ENCODE measurements at places on chromosomes 6 and 20. TPM values are rescaled to one million over a fixed set of nuclear protein-coding genes. Genes with fewer than 3 reads are reported as not detected.

RPS6KA2 gene
- total RNA-seq, result 4.1 TPM

- DNase-seq, result no peak
Measured at GRCh38 chr20:44057698-44058675, 129.0 kb downstream of the JPH2 start.

DNA sequence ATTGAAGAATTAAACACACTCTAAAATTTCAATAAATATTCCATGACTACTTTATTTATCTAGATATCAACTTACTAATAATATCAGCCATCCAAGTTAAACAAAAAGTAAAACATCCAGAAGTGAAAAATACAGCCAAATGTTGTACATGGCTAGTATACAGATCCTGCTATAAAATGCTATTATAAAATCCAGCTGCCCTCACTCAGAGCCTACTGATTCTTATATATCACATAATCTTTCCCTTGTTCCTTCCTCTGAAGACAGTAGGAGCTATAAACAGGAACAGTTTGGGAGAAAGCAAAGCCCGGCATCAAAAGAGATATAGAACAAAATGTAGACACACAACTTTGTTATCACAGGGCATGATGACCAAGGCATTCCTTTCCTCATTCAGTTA, 212.9 kb downstream of the PLCB4 start:
- DNase-seq, result no peak

DNA sequence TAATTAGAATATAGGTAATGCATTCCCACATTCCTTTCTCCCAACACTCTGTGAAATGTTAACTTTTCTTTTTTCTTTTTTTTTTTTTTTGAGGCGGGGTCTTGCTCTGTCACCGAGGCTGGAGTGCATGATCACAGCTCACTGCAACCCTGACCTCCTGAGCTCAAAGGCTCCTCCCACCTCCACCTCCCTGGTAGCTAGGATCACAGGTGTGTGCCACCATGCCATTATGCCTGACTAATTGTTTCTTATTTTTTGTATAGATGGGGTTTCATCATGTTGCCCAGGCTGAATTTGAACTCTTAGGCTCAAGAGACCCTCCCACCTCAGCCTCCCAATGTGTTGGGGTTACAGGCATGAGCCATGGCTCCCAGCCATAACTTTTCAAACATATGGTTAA, 135.7 kb upstream of the SHLD1 start:
- DNase-seq, result no peak

GRCh38 chr6:98560841-98561240, 273.5 kb upstream of the POU3F2 start:
- no peak for DNase-seq

RTF2 gene
- total RNA-seq, result 89.2 TPM

DNA sequence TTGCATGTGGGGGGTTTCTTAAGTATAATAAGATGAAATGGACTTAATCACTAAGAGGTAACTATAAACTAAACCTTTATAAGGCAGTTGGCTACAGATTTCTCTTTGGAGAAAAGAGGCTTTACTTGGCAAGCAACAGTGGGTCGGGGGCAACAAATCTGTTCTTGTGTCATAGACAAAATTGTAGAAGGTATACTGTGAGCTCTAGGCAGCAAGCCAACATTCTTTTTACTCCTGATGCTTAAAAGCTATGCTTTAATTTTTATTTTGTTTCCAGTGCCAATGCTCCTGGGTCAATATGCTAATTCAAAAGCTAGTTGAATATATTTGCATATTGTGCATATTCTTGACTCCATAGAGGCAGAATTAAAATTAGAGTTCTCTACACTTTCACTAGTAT, 495.4 kb downstream of the BTBD3 start:
- DNase-seq, result no peak

RIMS4 gene
- 4.0 TPM for total RNA-seq

- no peak for DNase-seq
Measured at GRCh38 chr20:13170771-13171170, 50.3 kb upstream of the ISM1 start.

DNA sequence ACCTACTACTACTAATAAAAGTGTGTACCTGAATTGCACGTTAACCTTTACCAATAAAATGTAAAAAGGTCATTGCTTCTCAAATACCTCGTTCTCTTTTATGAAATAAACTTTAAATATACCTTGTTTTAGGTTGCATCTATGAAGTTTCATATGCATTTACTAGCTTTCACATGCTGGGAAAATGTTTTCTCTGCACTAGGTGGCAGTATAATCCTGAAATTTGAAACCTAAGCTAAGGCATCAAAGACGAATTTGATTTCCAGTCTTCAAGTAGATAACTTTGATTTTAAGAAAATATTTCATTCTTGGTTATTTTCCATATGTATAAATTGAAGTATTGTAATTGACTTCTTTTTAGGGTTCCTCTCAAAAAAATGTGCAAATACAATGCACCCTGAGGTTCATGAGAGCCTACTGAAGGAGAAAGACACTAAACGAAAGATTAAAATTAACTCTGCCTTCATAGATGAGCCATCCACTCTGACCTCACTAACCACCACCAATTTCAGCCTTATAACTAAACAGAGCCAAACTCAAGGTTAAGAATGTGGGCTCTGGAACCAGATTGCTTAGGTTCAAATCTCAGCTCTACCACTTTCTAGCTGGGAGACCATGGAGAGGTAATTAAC, 7.3 kb upstream of the COL9A1 start:
- peak; percentile 33 for DNase-seq

HLA-DQB2 gene
- total RNA-seq, result not detected

DNA sequence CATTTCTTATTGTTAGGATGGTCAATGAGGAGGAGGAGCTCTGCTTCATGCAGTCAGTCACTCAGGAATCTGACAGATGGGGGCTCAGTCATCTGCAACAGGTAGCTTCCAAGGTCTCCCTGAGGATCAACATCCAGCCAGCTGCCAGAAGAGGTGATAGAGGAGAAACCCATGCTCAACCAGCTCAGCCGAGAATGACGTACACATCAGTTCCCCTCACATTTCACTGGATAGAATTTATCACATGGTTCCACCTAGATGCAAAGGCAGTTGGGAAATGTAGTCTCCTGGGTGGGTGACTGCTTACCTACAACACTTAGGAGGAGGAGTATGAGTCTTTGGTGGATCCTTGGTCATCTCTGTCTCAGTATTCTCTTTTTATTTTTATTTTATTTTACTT, 144.5 kb downstream of the CEBPB start:
- DNase-seq, result no peak

- DNase-seq, result no peak
Measured at GRCh38 chr20:54140067-54140466, 33.7 kb downstream of the CYP24A1 start.

DNA sequence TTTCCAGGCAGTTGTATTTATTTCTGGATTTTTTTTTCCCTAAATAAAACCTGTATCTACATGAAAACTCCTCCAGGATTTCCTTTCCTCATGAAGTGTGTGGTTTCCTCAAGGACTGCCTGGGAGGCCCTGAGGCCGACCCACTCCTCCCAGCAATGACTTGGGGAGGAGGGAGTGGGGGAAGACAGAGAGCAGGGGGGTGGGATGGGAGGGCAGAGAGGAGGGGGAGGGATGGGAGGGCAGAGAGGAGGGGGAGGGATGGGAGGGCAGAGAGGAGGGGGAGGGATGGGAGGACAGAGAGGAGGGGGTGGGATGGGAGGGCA, 161.8 kb upstream of the AGPAT4 start:
- no peak for DNase-seq

- DNase-seq, result no peak
Measured at GRCh38 chr20:25397096-25397495, 6.5 kb upstream of the ABHD12 start.

GRCh38 chr20:12775041-12775440, 233.7 kb upstream of the SPTLC3 start:
- DNase-seq, result no peak

GRCh38 chr6:30885999-30886896, 1.9 kb downstream of the DDR1 start:
- DNase-seq, result no peak

GRCh38 chr6:25558155-25558817, 93.7 kb upstream of the SCGN start:
- no peak for DNase-seq

GRCh38 chr20:53611449-53611894, 17.8 kb upstream of the ZNF217 start:
- DNase-seq, result peak; percentile 90

MUCL3 gene
- total RNA-seq, result not detected

DNA sequence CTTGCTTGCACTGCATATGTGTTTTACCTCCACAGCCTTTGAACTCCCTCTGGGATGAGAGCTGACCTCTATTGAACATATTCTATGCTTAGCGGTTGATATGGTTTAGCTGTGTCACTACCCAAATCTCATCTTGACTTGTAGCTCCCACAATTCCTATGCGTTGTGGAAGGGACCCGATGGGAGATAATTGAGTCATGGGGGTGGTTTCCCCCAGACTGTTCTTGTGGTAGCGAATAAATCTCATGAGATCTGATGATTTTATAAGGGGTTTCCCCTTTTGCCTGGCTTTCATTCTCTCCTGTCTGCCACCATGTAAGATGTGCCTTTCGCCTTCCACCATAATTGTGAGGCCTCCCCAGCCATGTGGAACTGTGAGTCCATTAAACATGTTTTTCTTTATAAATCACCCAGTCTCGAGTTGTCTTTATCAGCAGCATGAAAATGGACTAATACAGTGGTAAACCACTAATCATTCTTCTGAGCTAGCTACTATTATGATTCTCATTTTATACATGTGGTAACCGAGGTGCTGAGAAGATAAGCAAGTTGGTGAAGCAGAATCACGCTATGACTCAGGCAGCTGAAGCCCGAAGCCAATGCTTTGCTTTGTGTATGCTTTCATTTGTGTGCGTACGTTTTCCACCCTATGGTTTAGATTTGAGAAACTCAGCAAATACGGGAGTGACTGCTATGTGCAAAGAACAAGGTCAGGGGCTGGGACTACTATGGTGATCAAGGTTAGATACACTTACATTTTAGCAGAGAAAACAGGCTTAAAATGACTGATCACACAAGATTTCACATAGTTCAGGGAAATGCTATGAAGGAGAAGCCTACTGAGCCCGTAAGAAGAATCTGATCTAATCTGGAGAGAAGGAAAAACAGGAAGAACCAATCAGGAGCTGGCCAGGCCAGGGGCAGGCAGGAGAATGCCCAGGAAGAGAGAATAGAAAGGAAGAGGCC, 363.5 kb downstream of the ESR1 start:
- no peak for DNase-seq

SLC26A8 gene
- not detected for total RNA-seq

- DNase-seq, result peak; percentile 83
Measured at GRCh38 chr6:111483736-111484632, 966 bp upstream of the REV3L start.

- DNase-seq, result no peak
Measured at GRCh38 chr6:89950879-89951391, 56.7 kb downstream of the GJA10 start.

- no peak for DNase-seq
Measured at GRCh38 chr20:19045371-19045770, 167.1 kb upstream of the SLC24A3 start.

DNA sequence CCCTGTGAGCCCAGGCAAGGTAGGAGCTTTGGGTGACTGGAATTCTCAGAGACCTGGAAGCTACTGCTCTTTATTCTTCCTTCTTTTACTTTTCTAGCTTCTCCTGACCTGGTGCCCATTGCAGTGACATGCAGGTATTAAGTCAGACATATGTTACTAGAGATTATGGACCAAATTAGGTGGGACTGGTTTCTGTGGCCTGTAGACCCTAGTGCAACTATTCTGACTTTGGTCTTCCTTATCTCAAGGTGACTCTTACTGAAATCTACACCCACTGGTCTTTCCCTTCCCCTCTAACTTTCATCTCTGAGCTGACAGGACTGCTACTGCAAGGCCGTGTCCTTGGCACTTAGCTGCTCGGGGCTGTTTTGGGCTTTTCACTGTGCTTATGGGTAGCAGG, 24.4 kb upstream of the TMEM217 start:
- DNase-seq, result no peak

- DNase-seq, result no peak
Measured at GRCh38 chr6:90483956-90484355, 102.9 kb downstream of the MAP3K7 start.

DNA sequence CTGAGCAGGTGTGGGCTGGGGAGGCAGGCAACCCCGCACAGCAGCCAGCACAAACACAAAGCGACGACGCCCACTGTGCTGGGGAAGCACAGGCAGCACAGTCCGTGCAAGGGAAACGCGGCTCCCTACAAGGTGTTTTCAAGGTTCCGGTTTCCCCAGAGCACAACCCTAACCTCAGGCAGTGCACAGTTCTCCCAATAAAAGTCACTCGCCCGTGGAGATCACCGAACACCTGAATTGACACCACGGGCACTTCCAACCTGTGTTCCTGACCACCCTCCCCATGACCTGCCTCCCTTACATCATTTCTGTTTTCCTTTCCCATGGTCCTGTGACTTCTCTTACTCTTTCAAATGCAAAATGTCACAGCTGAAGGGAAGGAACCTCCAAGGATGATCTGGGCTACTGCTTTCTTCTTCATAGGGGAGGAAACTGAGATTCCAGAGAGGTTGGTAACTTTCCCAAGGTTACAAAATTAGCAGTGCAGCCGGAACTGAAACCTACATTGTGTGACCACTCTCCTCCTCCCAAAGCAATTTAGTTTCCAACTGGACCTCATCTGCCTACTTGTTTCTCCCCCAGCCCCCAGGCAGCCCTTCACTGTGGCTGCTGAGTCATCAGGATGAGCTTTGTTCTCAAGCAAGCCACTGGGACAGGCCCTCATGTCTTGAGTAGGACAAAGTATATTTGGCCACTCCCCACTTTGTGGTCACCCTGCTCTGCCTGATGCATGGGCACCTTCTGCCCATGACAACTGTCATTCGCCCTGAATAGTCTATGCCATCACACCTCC, 125.3 kb downstream of the ATXN1 start:
- no peak for DNase-seq

DNA sequence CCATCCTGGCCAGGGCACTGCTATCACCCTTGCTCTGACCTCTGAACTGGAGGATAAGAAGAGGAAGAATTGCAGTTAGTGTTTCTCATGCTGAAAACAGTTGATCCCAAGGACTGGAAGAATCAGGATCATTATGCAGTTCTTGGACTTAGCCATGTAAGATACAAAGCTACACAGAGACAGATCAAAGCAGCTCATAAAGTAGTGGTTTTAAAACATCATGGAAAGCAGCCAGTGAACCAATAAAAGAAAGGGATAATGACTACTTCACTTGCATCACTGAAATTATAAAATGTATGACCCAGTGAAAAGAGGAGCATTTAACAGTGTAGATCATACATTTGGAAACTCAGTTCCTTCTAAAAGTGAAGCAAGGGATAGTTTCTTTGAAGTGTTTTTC, 47.7 kb downstream of the DNAH8 start:
- DNase-seq, result no peak

DNA sequence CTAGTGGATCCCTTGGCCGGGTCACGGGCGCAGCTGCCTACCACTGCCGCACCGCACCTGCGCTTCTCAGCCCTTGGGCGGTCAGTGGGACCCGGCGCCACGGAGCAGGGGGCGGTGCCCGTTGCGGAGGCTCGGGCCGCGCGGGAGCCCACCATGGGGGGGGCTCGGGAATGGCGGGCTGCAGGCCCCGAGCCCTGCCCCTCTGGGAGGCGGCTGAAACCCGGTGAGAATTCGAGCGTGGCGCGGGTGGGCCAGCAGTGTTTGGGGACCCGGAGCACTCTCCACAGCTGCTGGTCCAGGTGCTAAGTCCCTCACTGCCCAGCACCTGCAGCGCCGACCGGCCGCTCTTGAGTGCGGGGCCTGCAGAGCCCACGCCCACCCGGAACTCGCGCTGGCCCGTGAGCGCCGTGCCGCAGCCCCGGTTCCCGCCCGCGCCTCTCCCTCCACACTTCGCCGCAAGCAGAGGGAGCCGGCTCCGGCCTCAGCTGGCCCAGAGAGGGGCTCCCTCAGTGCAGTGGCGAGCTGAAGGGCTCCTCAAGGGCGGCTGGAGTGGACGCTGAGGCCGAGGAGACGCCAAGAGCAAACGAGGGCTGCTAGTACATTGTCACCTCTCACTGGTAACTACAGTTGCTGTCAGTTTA, 120.5 kb upstream of the TMEM170B start:
- no peak for DNase-seq
